ENCODE measurements at places on chromosomes 7 and 10.

DNA sequence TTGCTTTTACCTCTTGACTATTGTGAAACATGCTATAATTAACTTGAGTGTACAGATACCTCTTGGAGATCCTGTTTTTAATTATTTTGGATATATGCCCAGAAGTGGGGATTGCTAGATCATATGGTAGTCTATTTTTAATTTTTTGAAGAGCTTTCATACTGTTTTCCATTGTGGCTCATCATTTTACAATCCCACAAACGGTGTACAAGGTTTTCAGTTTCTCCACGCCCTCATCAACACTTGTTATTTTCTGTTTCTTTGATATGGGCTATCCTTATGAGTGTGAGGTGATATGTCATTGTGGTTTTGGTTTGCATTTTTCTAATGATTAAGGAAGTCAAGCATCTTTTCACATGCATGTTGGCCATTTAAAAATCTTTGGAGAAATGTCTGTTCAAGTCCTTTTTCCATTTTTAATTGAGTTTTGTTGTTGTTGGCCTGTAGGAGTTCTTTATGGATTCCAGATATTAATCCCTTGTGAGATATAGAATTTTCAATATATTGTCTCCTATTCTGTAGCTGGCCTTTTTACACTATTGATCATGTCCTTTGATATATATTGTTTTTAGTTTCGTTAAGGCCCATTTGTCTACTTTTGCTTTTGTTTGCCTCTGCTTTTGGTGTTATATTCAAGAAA is 7.5 kb downstream of the AGK start:
- DNase-seq, result no peak

- DNase-seq, result peak; percentile 80
Observed at GRCh38 chr7:28957751-28958234, 337 bp downstream of the TRIL start.

- DNase-seq, result no peak
Observed at GRCh38 chr10:126135941-126136595, 239.7 kb downstream of the FANK1 start.

DNA sequence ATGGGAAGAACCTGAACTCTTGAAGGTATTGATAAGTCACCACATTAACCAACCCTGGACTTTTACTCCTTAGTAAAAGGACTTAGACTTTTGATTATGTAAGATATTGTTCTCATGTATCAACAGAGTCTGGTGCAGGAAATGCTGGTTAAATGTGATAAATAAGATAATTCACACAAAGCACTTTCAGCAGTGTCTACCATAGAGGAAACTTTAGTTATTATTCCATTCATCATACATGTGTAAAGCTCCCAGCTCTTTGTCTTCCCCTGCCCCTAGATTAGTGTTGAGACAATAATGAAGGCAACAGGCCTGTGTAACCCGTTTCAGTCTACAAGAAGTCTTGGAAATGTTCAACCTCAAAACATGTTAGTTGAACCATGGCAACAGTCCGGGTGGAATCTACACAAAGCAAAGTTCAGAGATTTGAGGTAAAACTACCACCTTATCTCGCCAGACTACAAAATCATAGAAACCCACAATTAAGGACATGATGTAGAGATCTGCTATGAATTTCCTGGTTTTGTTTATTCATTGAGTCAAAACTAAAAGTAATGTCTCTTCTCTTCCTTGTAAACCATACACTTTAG is 109.9 kb upstream of the ADO start:
- no peak for DNase-seq

GRCh38 chr7:70597066-70597465 is 534.9 kb upstream of the GALNT17 start:
- no peak for DNase-seq

All from SK-N-SH (cell line).